ENCODE measurements at places on chromosomes 1 and 21.
A peak's percentile ranks its signal among the peaks of the same experiment; 100 is the strongest.

GRCh38 chr1:32743380-32744070, 41.0 kb upstream of the SYNC start:
- no peak for DNase-seq

GRCh38 chr1:44640200-44640853, 34.0 kb downstream of the TMEM53 start:
- no peak for DNase-seq

DNA sequence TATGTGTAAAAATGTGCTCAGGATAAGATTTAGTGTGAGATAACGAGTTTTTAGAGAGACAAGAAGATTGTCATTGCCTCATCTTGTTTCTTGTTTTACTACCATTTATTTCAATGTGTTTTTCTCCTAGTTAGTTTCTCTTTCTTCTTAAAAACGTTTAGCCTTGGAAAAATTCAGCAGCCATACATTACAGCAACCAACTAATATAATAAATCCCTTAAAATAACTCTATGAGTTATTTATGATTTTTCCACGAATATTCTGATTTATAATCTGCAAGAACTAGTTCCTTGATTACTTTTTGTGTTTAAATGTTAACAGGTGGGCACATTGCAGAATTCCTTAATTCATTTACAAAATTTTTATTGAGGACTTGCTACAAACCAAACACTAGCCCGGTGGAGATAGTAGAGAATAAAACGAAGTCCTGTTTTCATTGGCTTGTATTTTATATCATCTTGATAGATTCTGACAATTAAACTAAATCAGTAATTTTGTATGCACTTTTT, 118.9 kb downstream of the OSBPL9 start:
- no peak for DNase-seq

DNA sequence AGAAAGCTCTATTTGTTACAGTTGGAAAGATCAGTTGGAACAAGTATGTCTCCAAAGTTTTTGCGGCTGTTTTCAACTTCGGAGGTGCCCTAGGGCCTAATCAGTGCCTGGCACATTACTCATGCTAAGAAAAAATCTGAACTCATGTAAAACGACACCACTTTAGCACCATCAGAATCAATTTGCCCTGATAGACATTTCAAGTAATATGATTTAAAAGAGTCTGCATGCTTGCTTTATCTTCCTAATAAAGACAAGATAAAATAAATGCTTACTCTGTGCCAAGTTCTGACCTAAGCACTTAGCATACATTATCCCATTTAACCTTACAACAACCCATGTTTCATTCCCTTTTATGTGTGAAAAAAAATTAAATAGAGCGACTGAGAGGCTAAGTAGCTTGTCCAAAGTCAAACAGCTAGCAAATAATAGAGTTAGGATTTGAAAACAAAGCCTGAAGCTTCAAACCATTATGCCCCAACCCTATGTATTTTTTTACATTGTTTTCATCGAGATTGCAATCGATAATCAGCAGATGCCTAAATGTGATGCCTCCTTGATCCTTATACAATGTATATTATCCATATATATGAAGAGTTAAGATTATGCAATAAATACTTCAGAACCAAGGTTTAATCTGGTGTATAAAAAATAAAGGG, 91.3 kb downstream of the DENND1B start:
- DNase-seq: no peak

GRCh38 chr1:234781241-234782065, 171.5 kb upstream of the IRF2BP2 start:
- DNase-seq: peak; percentile 32

DNA sequence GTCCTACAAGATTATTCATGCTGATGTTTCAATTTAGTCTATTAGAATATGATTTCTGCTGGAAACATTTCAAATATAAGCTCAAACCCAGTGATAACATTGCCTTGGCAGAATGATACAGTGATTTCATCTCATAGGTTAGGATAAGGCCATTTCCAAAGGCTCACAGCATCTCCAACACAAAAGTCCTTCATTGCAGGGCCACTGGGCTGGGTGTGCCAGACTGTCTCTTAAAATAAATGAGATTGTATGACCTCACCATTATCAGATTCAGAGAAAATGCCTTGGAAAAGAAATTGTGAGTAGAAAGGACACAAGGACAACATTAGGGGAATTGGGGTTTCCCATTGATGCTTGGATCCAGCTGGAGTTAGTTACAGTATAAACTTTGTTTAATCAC, 30.4 kb downstream of the NGF start:
- no peak for DNase-seq

GRCh38 chr1:18746981-18747380, 112.5 kb downstream of the TAS1R2 start:
- no peak for DNase-seq

- DNase-seq: no peak
These were observed 21.6 kb upstream of the CSF1 start for GRCh38 chr1:109889094-109889493.

- DNase-seq: peak; percentile 45
These were observed 8.6 kb upstream of the IFNAR1 start for GRCh38 chr21:33315946-33316710.

- DNase-seq: no peak
These were observed 157.3 kb downstream of the ZNF281 start for GRCh38 chr1:200252531-200252930.

DNA sequence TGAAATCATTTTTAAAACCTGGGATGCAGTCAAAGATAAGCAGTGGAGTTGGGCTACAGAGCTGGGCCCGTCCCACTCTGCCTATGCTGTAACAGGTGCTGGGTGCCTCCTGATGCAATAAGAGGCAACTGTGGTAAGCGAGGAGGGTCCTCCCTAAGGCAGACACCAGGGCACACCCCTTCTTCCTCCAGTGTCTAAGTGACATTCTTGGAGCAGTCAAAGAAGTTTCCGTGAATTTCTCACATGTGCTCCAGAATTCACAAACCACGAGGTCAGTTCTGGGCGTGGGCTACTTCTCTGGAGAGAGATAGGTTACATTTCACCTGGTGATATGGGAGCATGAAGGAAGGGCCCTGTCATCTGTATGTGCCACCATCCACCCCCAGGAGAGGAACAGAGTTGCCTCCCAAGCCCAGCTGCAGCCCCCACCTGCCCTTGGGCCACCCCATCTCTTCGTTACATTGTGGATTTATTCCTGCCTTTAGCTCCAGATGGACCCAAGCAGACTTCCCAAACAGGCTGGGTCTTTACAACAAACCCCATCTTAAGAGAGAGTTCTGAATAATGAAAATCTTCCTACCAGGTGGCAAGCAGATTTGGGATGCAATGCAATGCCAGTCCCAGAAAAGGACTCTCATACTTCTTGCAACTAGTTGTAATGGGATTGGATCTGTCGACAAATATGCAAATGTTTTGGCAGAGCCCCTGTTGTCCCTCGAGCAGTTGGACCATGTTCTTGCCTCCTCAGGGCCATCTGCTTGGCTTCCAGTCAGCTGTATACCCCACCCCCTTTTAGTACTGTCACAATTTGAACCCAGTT, 82.5 kb upstream of the CNTN2 start:
- DNase-seq: no peak

GRCh38 chr1:38740487-38740886, 119.1 kb downstream of the RRAGC start:
- DNase-seq: no peak

DNA sequence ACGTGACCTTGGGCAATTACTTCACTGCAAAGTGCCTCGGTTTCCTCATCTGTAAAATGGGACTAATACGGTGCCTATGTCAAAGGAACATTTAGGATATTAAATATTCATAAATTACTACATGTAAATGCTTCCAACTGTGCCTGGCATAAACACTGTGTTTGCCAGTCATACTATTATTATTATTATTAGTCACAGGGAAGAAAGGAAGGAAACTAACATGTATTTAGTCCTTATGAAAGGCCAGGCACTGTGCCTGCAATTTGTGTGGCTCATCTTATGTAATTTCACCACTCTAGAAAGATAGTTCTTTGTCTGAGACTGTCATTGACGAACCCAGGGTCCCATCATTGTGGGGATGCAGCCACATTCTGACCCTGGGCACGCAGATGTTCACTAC, 45.0 kb downstream of the EPHB2 start:
- no peak for DNase-seq

DNA sequence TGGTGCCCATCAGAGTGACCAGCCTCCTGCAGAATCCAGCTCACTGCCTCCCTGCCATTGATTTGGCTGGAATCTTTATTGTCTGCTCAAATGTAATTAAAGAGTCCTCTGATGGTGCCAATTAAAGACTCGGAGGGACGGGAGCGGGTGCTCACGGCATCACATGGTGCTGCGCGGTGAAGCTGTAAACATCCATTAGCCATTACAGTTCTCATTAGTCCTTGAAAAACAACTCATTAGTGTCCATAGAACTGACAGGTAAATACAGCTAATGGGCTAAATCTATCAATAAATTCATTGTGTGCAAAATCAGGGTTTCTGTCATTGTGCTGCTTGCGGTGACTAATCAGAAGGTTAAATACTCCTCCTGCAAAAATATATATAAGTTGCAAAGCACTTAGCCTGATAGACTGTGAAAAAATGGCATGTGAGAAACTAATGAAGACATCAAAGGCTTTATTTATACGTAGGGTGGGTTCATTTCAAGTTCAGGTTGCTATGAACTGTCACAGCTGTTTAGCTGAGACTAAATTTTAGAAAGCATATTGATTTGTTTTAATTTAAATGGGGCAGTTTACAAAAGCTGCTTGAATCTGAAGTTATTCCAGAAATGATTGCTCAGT, 289.8 kb upstream of the POU3F1 start:
- no peak for DNase-seq

DNA sequence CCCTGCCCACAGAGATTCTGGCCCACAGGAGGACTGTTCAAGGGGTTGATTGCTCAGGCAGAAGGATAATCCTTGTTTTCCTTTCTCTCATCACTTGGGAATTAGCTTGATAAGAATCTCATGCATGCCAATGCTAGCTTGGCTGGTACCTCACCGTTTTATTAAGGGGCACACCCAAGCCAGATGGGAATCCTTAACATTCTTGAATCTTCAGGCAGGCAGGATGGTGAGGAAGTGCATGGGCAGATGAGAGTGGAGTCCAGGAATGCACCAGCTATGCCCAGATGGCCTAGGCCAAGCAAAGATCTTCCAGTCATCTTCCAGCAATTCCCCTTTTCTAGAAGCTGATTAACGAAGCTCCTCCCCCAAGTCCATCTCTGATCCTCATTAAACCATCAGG, 4.1 kb upstream of the LCE7A start:
- DNase-seq: no peak
